ENCODE measurements at places on chromosomes 12 and 14.

- DNase-seq: no peak
Measured at GRCh38 chr14:61152851-61153364, 128.2 kb downstream of the TMEM30B start.

DNA sequence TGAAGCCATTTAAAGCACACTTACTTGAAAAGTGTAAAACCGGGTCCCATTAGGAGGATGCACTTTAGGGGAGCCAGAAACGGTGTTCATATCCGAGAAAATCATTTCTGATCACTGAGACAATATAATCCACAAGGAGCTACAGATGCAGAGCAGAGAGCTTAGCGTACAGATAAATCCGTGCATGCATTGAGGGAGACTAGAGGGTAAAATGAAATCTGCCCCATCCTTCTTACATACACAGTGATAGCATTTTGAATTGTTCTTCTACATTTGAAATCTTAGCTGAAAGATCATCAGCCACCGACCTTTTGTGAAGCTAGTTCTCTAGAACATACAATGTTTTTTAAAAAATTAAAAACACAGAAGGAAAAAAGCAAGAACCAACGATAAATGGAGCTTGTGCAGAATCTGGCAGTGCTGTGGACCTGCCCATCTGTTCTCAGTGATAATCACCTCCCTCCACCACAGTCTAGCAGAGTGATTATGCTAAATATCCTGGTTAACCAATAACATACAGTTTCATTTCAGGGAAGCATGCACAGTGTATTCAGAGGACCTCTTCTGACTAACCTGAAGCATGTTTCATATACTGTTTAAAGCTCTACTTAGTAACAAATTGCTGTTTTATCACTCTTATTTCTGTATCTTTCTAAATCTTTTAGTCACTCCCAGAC lies 161.1 kb downstream of the PPFIA2 start:
- no peak for DNase-seq

DNA sequence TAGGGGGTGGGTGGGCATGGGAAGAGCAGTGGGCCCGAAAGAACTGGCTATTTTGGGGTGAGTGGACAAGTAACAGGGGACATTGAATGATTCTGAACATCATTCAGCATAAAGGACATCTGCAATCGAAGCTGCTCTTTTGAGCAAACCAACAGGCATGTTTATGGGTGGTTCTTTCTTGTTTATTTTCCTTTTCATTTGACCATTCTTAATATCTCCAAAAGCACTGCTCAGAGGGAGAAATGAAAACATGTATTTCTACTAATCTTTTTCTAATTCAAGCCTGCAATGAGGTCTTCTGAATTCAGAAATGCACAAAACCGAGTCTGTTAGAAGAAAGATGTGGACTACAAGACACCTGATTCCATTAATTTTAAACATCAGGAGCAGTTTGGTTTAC lies 54.0 kb downstream of the NUAK1 start:
- DNase-seq: no peak

GRCh38 chr12:1252758-1253157 lies 261.7 kb downstream of the ERC1 start:
- DNase-seq: no peak

GRCh38 chr14:52960627-52961026 lies 9.8 kb upstream of the FERMT2 start:
- DNase-seq: no peak

Data from Karpas-422 (cell line).